NCI-H1694 (cell line): ENCODE measurements at places on chromosomes 16 and 17.

GRCh38 chr16:11794996-11795886 lies 1.8 kb downstream of the ZC3H7A start:
- DNase-seq: no peak

- DNase-seq: no peak
These were observed 3.3 kb upstream of the ZC3H7A start for GRCh38 chr16:11800382-11800718.

DNA sequence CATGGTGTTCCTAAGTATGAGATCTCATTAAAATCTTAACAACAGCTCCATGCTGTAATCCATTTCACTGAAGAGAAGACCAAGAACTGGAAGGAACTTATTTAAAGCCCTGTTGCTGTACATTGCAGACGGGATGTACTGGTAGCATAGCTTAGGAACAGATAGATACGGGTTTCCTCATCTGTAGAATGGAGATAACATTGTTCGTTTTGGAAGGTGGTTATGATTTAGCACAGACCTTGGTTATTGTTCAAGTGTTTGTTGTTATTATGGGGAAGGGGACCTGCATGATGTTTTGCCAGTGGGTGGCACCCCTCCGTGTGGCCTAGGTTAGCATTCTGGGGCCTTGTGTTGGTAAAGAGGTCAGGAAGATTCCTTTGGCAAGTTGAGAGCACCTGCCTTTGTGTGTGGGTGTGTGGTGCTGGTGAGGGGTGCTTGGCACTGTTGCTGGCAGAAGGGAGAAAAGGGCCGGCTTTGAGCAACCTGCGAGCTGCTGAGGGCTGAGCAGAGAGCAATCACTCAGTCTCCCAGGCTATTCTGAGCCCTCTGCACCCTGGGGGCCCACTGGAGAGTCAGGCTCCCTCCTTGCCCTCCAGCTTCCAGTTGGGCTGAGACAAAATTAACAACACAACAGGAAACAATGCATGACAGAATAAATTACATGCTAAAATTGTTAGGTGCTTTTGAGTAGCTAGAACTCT lies 2.3 kb downstream of the TAOK2 start:
- DNase-seq: no peak

DNA sequence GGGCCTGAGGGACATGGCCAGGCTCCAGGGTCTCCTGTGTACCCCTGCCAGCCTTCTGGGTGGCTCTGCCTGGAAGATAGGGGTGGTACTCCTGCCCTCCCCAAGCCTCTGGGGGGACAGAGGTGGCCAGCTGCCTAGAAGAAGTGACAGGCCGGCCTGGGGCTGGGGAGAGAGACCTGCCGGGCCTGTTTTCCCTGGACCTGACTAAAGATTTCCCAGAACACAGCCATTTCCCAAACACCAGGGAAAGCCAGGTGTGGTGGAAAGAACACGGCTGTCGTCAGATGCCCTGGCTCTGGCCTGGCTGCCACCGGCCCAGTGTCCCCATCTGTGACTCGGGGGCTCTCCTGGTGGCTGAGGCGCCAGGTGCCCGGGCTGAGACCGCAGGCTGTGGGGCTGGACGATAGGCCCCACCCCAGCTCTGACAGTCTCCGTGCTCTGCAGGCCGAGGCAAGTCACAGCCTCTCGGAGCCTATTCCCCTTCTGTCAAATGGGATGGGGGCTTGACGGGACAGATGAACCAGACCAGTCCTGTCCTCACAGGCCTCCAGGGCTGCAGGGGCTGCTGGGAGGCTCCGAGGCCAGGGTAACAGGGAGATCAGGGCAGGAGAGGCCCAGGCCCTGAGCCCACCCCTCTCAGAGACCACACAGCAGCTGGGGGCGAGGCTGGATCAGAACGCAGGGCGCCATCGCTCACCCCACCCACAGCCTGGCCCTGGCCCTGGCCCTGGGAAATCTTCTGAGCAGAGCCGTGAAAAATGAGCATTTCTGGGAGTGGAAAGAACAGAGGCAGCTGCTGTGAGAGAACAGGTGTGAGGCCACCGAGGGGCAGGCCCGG lies 33.1 kb downstream of the CTU2 start:
- no peak for DNase-seq

GRCh38 chr17:61436995-61437704 lies 15.1 kb upstream of the TBX4 start:
- DNase-seq: no peak

DNA sequence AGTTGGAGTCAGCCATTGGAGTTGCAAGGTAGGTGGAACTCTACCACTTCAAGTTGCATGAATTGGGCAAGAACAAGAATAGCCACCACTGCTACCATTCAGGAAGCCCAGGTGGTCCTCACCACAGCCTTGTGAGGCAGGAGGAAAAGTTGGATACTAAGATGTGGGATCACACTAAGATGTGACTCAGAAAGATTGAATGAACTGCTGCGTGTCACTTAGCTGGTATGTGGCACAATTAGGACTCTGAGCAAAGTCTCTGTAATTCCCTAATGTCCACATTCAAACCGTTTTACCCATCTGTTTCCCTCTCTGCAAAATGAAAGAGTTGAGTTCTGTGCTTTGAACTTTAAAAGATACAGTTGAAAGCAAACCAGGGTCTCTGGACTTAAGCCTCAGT lies 44.7 kb upstream of the HS3ST3A1 start:
- DNase-seq: no peak

- DNase-seq: no peak
These were observed 14.4 kb upstream of the TIMP2 start for GRCh38 chr17:78939615-78940014.
